Cardiac fibroblast (primary cell): ENCODE measurements at places on chromosomes 13 and 19.

- DNase-seq: peak; percentile 76
Measured at GRCh38 chr13:65966991-65967451, 1263.1 kb downstream of the PCDH9 start.

- DNase-seq: peak; percentile 28
Measured at GRCh38 chr19:56601375-56601774, 6.3 kb downstream of the ZNF71 start.

- DNase-seq: peak; percentile 14
Measured at GRCh38 chr13:43473437-43473836, 313.3 kb downstream of the ENOX1 start.

DNA sequence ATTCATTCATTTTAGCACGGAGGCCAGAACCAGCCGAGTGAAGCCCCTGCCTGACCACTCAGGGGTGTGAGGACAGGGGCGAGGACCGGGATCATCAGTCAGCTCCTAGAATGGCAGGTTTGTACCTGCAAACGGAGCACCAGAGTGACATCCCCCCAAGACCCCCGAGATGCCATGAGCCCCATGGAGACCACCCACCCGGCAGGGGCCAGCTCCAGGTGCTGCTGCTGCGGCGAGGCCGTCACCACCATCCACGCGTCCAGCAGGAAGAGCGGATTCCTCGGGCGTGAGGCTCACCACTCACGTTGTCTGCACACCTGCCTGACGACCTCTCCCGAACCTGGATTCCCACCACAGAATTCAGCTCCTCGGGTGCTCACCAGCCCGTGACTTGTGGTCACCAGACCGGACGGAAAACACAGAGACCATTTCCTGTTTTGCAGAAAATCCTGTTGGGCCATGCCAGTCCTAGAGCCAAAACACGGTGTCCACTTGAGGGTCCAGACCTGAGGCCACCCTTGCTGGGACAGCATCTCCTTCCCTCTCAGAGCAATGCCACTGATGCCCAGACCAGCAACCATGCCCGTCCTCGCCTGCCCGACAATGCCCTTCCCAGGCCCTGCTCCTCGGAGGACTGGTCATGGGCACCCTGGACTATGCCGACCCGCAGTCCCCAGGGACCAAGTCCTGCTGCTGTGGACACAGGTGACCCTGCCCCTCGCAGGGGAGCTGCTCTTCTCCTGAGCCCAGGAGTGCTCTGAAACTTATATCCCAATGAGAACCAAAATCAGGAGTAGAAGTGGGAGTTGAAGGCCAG is 74.2 kb downstream of the RASA3 start:
- DNase-seq: no peak

DNA sequence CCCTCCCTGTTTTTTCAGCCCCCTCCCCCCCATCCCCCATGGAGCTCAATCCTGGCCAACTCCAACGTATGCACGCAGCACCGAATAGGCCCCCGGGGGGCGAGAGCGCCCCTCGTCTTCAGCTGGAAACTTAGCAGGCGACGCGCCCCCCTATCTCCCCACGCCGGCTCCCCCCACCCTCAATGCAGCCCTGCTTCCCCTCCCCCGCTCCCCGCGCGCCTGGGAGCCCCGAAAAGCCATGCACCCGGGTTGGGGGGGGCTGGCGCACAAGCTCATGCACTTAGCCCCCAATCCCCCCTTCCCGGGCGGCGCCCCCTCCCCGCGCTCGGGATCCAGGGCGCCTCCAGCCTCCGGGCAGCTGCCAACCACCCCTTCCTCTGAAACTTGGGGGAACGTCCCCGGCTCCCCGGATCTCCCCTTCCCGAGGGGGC is 508 bp downstream of the ZBTB7A start:
- no peak for DNase-seq
